ENCODE measurements at places on chromosomes 6 and 20. TPM values are rescaled to one million over a fixed set of nuclear protein-coding genes. Genes with fewer than 3 reads are reported as not detected.

Gene HACE1
- total RNA-seq, result 9.0 TPM

Gene ACAT2
- 151 TPM for total RNA-seq

Gene PACSIN1
- total RNA-seq, result not detected

Gene CAGE1
- 0.28 TPM for total RNA-seq

Gene COL9A1
- total RNA-seq, result not detected

Gene TMC2
- total RNA-seq, result not detected

Gene VARS1
- 79.8 TPM for total RNA-seq

Gene ITPA
- total RNA-seq, result 60.6 TPM

Gene RREB1
- 75.8 TPM for total RNA-seq

Gene SIRPB1
- 3.5 TPM for total RNA-seq

Gene FOXF2
- total RNA-seq, result 0.64 TPM

Gene PPP1R16B
- 2.3 TPM for total RNA-seq

Gene ZBTB12
- 2.0 TPM for total RNA-seq

Gene PFDN4
- total RNA-seq, result 19.0 TPM
